ENCODE measurements at places on chromosomes 1 and 21. TPM values are rescaled to one million over a fixed set of nuclear protein-coding genes. Genes with fewer than 3 reads are reported as not detected.
A peak's percentile ranks its signal among the peaks of the same experiment; 100 is the strongest.

DNA sequence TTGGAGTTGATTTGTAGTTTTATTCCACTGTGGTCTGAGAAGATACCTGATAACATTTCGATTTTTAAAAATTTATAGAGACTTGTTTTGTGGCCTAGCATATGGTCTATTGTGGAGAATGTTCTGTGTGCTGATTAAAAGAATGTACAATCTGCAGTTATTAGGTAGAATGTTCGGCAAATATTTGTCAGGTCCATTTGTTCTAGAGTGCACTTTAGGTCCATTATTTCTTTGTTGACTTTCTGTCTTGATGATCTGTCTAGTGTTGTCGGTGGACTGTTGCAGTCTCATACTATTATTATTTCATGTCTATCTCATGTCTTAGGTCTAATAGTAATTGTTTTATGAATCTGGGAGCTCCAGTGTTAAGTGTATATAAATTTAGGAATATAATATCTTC lies 116.8 kb downstream of the NME7 start:
- DNase-seq = no peak

GRCh38 chr1:202599669-202600431 lies 110.4 kb downstream of the SYT2 start:
- peak; percentile 50 for DNase-seq

TRIM67 gene
- not detected for total RNA-seq

DNA sequence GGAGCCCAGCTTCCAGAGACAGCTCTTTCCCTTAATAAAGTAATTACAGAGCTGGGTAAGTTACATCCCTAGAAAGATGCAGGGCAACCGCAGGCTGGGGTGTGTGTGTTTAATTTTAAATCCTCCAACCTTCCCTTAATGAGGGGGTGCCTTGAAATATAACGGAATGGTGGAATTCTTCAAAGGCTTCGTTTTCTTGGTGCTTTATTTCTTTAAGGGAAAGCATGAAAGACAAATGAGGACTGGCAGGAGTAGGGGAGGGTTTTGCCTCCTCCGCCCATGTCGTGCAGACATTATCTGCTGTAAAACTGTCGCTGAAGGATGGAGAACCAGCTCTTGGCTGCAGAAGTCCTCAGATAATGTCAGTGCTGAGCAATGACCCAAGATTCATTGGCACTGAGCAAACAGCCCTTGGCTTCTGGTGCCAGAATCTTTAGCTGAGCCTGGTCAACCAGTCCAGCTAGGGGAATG lies 15.5 kb downstream of the SLC6A17 start:
- DNase-seq = no peak

UBE2U gene
- not detected for total RNA-seq

KIAA1614 gene
- total RNA-seq = 1.8 TPM

EPHA2 gene
- total RNA-seq = 130 TPM

- DNase-seq = no peak
These were observed 22.4 kb upstream of the LRRC8C start for GRCh38 chr1:89610457-89611011.

CD1C gene
- not detected for total RNA-seq

GRCh38 chr1:248850124-248850523 lies 8.8 kb downstream of the ZNF692 start:
- no peak for DNase-seq

DNA sequence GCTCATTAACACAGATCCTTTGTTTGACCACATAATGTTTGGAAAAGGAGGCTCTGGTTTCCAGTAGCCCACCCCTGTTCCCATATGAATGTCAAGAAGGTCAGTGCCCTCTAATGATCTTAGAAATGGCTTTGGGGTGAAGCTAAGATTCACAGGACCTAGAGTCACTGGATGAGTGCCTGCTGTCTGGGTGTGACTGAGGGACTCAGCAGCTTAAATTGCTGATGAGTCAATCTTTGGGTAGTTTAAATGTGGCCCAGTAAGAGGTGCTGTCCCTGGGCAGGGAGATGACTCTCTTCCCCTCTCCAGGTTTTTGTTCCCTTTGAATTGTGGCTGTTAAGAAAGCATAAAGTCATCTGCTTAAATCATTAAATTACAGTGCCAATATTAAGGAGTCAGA lies 50.6 kb downstream of the L1TD1 start:
- no peak for DNase-seq

GRCh38 chr1:226611301-226611700 lies 62.7 kb downstream of the STUM start:
- no peak for DNase-seq

GRCh38 chr1:158286487-158286886 lies 3.2 kb upstream of the CD1C start:
- DNase-seq = no peak

- DNase-seq = no peak
These were observed 86.5 kb upstream of the CACNA1E start for GRCh38 chr1:181396811-181397210.

DNA sequence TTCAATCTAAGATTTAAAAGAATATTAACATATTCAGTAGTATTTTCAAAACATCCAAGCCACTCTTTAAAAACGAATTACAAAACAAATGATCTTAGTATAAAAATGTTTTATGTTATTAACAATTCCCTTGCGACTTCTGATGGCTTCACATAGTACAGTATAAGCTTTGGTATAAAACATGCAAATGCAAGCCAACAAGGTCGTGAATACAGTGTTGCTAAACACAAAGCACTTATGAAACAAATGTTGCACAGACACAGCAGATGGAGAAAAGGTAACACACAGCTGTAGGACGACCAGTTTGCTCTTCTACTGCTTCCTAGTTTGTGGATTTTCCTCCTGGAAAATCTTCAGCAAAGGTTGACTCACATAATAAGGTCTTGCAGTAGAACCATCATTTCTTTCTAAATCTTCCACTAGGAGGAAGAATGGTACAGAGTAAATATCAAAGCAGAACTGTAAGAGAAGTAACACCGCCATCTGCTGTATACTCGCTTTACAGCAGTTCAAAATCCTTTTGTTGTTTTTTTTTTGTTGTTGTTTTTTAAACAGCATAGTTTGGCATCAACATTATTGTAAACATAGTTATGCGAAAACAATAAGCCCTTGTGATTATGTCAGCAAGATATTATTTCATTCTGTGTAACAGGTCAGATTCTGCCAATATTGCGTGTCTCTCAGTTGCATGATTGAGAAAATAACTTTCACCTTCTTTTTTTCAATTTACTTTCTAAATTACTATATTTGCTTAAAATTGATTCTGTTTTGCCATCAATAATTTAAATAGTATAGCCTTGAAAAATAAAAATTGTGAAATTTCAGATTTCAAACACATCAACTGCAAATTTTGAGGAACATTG lies 69.5 kb downstream of the LHX8 start:
- peak; percentile 5 for DNase-seq

- DNase-seq = no peak
These were observed 69.3 kb downstream of the NR5A2 start for GRCh38 chr1:200096774-200097173.

GRCh38 chr1:245036102-245036501 lies 118.7 kb upstream of the KIF26B start:
- DNase-seq = no peak

DNA sequence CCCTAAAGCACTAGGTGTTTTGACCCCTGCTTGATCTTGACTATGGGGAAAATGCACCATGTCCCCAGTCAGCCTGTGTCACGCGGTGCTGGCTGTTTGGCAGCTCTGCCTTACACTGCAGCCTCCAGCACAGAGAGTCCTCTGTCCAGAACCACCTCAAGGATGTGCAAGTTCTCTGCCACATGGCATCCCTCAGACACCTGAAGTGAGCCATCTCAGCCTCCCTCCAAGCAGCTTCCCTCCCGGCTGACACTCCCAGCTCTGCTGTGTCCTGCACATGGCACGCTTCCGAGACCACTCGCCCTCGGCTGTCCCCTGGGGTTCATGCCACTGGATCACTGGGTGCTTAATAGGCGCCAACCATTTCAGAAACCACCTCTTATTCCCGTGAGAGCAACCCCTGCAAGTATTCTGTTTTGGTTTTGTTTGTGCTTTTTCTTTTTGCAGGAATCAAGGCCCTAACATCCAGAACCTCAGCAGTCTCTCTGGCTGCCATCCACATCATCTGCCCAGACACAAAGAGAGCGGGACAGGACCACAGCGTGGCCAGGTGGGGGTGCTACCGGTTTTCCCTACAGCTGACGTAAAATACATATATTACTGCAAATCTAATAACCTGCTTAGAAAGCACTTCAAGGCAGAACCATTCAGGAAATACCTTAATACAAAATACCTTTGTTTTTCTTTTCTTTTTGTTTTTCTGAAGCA lies 45.7 kb downstream of the CAPZB start:
- no peak for DNase-seq

GRCh38 chr1:241895013-241895412 lies 47.0 kb downstream of the EXO1 start:
- no peak for DNase-seq

GPR37L1 gene
- not detected for total RNA-seq

- DNase-seq = no peak
These were observed 725.3 kb upstream of the NCAM2 start for GRCh38 chr21:20272791-20273362.

Measured in pulmonary artery endothelial cell (primary cell).